ENCODE measurements at places on chromosomes 2 and 18.

DNA sequence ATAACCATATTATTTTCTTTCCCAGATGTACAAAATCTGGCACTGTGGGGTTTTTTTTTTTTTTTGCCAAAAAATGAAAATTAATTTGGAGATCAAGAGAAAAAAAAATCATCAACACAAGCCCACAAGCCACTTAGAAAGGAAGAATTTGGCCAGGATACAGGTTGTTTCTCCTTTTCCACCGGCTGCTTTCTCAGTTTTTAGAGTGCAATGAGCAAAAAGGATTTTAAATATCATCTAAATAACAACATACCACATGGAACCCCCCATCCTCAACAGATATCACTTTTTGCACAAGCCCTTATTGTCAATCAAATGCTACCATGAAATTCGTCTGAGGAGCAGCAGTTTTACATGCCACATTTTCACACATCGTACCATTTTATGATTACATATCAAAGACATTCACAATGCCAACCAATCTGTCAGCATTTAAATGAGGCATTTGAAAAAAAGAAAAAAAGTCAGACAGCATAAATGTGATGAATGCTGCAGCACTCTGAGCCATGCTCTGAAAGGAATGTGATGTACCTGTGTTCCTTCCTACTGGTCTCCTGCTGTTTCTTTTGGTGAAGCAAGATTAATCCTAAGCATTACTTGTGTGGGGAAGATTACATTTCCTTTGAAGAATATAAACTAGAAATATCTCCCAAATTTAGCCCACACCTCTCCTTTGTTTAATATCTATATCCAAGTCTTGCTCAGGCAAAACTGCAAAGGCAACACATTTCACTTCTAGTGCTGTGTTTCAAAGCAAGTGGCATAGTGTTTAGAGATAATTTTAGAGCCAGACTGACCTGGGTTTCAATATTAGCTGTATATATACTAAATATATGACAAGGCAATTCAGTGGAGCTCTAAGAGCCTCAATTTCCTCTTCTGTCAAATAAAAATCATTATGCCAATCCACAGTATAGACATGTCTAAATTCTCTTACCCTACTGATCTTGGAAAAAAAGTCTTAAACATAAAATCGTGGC is 391.3 kb downstream of the CMPK2 start:
- no peak for DNase-seq

GRCh38 chr2:176501617-176502016 is 232.4 kb downstream of the MTX2 start:
- DNase-seq, result no peak

DNA sequence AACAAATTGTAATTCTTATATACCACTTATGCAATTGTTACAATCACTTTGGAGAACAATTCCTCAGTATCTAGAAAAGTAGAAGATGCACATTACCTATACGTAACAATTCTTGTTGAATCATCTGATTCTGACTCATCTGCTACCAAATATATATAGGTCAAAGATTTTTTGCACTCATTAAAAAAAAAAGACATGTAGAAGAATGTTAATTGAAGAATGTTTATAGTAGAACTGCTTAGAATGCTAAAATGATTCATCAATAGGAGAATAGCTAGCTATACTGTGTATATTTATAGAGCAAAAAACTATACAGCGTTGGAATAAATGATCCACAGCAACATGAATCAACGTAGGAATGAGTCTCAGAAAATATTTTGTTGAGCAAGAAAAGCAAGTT is 29.5 kb upstream of the STAT1 start:
- no peak for DNase-seq

DNA sequence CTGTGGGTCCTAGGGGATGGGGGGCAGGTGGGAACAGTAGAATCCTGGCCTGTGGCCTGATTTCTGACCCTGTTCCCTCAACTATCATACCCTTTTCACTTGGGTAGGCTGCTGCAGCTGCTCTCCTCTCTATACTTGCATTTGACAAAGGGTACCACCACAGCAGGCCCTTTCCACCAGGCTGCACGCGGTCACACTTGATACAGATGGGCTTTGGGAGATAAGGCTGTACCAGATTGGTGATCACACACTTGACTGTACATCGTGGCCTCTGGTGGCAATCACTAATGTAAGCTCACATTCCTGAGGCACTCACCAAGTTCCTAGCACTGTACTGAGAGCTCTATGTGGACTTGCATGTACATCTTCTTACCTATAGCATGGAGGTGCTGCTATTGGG is 1.6 kb upstream of the RALB start:
- no peak for DNase-seq
